Kidney capillary endothelial cell (primary cell): ENCODE measurements at places on chromosomes 1 and 21.
A peak's percentile ranks its signal among the peaks of the same experiment; 100 is the strongest.

DNA sequence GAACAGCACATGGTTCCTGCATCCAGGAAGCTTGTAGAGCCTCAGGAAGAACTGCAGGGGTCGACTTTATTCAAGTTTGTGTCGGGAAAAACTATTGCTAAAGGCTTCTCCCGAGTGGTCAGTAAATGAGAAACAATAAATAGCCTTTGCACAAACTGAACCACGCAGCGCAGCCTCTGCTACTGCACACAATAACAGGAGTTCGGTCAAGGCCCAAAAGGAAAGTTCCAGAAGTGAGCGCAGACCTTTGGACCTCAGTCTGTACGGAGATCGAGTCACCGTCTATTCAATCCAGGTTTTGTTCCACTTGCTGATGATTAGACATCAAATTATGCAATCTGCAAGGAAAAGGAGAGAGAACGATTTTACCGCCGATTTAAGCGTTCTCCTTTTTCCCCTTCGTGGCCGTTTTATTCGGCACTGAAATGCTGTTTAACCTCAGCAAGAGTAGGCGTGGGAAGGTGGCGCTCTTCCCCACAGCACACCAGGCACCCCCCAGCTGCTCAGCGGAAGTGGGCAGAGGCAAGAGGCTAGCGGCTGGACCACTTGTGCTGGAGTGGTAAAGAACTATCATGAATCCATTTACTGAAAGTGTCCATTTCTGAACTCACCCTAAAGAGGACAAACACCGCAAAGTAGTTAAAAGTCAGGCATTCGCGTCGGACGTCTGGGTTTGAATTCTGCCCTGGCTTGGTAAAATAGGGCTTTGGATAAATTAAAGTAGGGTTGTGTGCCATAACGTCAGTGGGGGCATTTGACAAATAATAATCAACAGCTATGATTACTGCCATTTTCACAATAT, 6.1 kb upstream of the LHX8 start:
- no peak for DNase-seq

- no peak for DNase-seq
Observed at GRCh38 chr1:39666772-39667171, 5.1 kb downstream of the NT5C1A start.

DNA sequence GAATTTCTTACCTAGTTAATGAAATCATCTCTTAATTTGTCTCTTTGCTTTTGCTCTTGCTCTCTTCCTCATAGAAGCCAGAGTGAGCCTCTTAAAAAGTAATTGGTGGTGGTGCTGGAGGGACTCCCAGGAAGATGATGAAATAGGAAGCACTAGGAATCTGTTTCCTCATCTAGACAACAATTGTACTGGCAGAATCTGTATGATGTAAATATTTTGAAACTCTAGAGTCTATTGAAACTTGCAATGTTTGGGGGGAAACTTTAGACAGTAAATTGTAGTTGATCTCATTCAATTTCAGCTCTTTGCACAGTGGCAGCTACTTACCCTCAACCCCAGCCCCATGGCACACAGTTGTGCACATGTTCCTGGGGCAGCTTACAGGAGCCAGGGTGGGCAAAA, 10.6 kb downstream of the RGSL1 start:
- no peak for DNase-seq

DNA sequence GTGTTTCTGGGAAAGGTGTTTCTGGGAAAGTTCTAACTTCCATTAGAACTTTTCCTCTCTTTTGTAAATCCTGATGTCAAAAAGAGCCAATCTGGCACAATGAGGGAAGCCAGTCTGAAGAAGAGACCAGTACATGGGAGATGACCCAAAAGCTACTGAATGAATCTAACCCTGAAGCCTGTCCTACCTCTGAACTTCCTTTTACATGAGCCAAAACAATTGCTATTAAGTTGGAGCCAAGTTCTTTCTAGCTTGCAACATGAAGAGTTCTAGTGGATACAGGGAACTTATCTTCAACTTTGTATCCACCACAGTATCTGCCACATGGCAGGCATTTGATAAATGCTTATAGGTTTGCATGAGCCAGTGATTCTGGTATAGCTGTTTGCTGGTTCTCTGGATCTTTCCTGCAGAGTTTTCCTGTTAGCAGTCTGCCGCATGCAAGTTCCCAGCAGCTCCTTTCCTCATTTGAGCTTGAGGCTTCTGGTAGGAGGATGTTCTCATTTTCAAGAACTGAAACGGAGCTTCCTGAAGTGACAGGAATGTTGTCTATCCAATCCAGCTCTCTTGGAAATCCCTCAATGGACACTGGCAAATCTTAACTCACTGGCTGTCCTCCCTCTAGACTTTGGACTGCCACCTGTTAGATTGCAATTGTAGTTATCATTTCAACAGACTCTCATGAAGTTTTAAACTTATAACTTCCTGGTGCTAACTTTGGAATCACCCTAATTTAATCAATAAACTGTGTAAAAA, 73.1 kb upstream of the LPGAT1 start:
- no peak for DNase-seq

DNA sequence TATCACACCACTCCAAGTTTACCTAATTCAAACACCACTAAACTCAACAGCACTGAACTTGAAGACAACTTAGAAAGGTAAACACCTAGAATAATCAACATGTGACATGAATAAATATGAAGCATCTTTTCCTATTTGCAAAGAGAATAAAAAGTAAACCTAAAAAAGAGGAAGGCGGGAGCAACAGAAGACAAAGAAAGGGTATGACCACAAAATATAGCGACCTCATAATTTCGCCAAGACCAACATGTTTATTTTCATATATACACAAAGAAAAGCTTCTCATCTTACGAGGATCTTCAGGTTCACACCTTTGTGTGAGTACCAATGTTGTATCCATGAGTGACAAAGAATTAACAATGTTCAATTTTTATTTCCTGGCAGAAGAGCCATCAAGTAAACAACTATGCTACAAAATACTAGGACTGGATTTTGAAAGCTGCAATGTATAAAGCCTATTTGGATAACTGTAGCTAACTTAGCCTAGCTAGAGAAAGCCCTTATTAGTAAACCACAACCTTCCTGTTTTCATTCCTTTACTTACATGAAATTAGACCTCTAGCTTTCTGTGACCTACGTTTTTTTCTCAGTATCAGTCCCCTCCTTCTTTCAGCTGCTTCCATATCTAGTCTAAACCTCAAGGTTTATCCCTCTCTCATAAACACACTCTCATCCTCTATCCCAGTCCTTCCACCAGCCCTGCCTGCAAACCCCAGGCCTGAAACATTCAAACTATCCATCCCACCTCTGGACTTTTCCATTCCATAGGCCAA, 21.3 kb upstream of the PHTF1 start:
- no peak for DNase-seq

GRCh38 chr1:212247179-212247721, 38.0 kb upstream of the PPP2R5A start:
- DNase-seq: peak; percentile 52

GRCh38 chr1:184610876-184611595, 143.6 kb downstream of the EDEM3 start:
- no peak for DNase-seq

- DNase-seq: no peak
Observed at GRCh38 chr1:151916726-151917370, 7.5 kb upstream of the THEM4 start.

DNA sequence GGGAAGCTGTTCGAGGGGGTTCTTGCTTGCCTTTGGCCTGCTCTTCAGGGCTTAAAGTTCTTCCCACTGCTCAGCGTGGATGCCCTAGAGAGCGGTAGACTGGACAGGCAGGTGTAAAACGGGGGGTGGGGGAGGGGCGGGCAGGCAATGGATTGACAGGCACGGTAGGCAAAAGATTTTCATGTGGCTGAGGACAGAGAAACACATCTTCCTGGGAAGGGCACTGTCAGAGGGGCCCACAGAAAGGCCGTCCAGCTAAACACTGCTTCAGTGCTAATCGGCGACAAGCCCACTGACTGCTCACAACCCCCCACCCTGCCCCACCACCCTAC, 412 bp downstream of the ABCA4 start:
- no peak for DNase-seq

GRCh38 chr1:32701951-32702598, 495 bp downstream of the SYNC start:
- no peak for DNase-seq

- DNase-seq: no peak
Observed at GRCh38 chr1:24990779-24991641, 60.9 kb upstream of the RUNX3 start.

DNA sequence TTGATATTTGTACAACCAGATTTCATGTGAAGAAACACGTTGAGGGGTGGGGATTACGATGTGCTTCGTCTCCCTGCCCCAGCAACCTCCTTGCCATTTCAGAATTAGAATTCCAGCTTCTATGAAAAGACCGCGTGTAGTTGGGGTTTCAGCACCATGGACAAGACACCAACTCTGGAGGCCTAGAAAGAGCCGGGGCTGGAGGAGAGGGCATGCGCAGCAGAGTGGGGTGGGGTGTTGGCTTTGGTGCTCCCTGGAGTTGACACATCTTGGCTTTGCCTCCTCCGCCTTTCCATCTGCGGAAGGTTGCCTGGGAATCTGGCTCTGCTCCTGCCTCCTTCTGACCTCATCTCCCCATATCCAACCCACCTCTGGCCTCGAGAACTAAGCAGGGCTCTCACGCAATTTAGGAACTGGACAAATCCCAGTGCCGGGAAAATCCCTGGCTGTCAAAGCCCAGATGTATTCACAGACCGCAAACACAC, 11.8 kb downstream of the HTR6 start:
- DNase-seq: no peak

DNA sequence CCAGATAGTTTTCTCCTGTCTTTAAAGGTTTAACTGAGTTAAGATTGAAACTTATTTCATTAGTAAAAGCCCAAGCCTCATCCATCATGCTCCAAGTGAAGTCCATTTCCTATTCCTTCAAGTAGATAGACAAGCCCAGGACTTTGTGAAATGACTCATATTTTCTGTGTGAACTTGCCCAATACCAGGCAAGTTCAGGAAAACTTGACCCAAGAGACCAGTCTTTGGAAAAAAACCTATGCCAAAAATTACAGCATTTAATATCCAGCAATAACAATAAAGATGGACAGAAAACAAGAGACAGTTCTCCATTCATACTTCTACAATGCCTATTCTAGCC, 405 bp upstream of the RAB29 start:
- DNase-seq: no peak

DNA sequence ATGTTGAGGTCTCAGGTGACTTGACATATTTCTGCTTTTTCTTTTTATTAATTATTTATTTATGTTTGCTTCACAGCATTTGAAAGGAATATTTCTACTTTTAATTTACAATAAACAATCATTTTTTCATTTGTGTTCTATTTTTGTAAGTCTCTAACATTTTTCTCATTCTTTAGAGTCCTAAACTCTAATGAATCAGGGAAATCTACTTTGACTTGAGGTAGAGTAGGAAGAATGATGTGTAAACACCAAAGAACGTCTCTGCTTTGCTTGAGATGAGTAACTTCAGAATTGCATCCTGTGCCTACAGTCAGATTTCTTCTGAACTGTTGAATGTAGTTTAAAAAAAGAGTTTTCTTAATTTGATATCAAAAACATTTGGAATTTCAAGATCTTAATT, 65.2 kb downstream of the CNST start:
- DNase-seq: peak; percentile 38

DNA sequence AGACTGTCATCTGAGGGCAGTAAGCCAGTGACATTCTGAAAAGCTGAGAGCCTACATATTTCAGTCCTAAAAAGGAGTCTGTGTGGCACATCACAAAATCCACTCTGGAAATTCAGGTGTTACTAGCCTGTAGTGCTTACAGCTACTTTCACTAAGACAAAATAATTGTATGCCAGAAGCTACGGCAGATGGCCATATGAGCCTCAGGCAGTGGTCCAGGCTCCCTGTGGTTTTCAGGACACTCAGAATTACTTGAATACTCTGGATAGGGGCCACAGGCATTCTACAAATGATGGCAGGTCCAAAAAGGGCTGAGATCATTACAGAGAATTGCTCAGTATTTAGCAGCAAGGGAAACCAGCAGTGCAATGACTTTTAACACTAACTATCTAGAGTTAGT, 527.1 kb downstream of the MRPL39 start:
- no peak for DNase-seq

- no peak for DNase-seq
Observed at GRCh38 chr21:39663066-39663465, 50.3 kb downstream of the B3GALT5 start.

DNA sequence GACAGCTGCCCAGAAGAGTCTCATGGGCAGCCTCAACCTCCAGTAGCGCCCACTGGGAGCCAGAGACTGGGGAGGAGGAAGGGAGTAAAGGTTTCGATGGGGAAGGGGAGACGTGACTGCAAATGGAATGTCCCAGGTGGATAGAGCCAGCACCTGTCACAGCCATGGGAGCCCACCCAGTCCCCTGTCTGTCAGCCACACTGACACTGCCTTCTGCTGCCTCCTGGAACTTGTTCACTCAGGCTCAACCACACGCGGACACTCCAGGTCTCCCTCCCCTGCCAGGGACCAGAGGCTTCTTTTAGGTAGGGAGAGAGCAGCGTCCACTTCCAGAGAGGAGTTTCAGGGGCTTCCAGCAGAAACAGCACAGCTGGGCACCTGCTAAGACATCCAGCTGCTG, 346.3 kb downstream of the NPHP4 start:
- no peak for DNase-seq

DNA sequence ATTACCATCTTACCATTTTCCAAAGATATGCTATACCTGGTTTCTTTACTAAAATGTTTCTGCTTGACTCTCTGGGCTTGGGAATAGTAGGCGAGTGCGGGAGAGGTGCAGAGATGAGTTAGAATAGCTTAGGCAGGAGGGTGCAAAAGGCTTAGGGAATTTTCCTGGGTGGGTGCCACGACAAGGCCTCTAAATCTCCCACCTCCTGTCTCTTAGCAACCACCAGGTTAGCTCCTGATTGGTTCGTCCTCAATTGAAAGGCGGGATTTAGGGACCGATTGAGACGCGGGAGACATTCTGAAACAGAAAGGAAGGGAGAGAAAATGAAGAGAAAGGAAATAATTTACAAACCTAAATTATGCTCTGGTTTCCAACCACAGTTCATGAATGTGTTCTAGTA, 3.1 kb downstream of the ACKR1 start:
- no peak for DNase-seq

- DNase-seq: no peak
Observed at GRCh38 chr1:182473556-182473955, 23.6 kb downstream of the RGSL1 start.
